Frontal cortex (tissue), 4 donors: ENCODE measurements at places on chromosomes 12 and 14. TPM values are rescaled to one million over a fixed set of nuclear protein-coding genes. Genes with fewer than 3 reads are reported as not detected.

DNA sequence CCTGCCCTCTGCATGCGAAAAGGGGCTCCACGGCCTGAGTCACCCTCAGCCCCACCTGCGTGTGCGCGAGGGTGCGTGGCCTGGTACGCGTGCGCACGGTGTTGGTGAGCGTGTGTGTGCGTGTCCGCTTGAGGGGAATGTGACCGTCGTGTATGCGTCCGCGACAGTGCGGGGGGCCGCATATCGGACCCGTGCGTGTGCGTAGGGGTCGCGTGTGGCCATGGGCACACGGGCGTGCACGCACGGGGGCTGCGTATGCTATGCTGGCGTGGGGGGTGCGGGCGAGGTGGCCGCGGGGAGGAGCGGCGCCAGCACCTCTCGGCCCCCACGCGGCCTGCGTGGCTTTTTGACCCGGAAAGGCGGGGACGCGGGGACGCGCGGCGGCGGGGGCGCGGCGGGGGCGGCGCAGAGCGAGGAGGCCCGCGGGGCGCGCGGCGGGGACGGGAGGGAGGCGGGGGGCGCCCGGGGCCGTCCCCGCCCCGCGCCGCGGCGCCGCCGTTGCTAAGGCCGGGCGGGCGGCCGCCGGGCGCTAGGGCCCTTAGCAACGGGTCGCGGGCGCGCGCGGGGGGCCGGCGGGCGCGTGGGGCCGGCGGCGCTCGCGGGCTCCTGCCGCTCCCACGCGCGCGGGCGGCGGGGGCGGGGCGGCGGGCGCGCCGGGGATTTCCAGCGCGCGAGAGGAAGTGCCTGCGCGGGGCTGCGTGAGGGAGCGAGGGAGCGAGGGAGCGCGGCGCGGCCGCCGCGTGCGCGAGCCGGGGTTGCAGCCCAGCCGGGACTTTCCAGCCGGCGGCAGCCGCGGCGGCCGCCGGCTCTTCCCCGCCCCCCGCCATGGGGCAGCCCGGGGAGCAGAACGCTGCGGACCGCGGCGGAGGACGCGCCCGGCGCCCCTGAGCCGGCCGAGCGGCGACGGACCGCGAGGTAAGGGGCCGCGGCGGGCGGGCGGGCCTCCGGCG, at the start of gene TRAF3:
TSS of gene TRAF3 (plus strand) at position 689 of the 950 bp plus-strand sequence. CDS start 92,753 bp downstream, outside the sequence.
- peak; percentile 93 for DNase-seq

GRCh38 chr14:54681811-54682261, 114.9 kb downstream of the SAMD4A start:
- no peak for DNase-seq

DNA sequence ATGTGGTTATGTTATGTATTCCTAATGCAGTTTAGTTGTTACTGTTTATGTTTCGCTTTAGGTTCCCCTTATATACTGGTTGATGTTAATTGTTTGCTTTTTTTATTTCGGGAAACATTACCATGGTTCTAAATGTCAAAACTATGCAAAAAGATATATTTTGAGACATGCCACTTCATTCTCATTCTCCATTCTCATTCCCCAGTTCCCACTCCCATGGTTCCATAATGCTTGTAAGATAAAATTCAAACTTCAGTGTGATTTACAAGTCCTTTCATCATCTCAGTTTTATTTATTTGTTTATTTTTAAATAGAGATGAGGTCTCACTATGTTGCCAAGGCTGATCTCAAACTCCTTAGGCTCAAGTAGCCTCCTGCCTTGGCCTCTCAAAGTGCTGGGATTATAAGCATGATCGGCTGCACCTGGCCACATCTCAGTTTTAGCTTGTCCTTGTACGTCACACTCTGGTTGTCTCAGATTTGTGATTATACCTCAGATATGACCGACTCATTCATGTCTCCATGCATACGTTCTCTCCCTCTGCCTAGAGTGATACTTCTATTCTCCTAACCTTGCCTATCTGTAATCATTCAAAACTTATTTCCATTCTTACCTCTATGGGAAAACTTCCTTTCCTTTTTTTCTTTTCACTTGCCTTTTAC, 407.8 kb upstream of the RGS6 start:
- no peak for DNase-seq

DNA sequence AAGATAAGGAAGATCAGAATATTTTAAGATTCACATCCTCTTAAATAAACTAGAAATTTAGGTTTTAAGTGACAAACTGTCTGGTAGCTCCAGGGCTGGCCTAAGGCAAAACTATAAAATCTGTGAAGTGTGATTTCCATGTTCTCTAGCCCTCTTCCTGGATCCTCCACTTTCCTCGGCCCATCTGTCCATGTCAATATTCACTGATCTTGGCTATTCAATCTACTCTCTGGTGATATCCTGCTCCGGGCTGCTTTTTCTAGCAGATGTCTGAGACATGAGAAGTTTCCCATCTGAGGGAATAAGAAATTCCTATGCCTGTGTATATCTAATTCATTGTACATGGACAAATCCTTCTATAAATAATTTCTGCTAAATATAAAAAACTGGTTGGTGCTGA, 500.4 kb downstream of the GALC start:
- no peak for DNase-seq

DNA sequence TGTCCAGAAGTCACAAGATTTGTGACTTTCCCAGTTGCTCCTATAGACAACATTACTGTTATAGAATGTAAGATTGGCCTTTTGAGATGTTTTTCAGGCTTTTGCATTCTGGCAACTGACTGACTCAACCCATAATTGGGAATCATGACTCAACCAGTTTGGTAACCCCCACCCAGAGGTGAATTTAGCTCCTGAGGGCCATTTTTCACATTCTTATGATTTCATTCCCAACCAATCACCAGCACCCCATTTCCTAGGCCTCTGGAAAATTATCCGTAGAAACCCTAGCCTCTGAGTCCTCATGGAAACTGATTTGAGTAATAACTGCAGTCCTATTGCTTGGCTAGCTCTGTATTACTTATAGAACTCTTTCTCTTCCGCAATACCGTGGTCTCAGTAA, 626.0 kb upstream of the SEL1L start:
- no peak for DNase-seq

DNA sequence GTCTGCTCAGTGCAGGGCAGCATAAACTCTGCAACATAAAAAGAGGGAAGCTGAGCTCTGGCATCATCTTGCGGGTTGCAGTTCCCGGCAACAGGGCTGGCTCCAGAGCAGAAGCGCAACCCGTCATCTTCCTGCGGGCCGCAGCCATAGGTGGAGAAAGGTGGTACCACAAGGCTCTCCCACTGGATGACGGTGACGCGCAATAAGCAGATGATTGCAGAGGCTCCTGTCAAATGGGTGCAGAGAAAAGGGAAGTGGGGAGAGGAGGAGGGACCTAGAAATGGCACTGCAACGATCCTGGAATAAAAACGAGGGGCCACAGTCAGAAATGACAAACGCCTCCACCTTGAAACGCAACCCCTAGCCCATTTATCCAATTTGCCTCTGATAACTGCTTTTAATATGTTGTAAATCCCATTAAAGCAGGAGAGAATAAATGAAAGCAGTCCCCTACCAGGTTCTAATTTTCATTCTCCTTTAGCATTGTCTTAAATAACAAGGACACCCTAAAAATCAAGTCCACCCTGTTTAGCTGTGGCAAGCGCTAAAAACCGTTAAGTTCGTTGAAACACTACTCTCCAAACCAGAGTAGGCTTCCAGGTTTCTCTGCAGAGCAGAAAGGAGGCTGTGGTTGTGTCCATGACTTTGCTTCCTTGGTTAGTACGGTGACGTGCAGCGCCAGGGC, 30.9 kb upstream of the TUBA1C start:
- DNase-seq = no peak

DNA sequence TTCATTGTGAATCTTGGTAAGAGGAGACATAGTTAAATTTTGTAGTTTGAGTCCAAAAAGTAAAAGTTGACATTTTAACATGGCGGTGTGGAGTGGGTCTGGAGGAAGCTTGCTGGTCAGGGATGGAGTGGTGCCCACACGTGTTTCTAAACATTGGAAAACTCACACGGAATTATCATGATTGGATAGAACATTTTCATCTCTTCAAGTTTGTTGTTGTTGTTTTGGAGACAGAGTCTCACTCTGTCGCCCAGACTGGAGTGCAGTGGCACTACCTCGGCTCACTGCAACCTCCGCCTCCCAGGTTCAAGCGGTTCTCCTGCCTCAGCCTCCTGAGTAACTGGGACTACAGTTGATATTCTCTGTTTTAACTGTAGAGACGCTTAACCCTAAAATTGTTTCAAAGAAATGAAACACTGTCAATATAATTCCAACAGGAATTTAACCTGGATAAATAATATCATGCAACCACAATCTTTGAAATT, 502 bp upstream of the MBIP start:
- DNase-seq = no peak

DNA sequence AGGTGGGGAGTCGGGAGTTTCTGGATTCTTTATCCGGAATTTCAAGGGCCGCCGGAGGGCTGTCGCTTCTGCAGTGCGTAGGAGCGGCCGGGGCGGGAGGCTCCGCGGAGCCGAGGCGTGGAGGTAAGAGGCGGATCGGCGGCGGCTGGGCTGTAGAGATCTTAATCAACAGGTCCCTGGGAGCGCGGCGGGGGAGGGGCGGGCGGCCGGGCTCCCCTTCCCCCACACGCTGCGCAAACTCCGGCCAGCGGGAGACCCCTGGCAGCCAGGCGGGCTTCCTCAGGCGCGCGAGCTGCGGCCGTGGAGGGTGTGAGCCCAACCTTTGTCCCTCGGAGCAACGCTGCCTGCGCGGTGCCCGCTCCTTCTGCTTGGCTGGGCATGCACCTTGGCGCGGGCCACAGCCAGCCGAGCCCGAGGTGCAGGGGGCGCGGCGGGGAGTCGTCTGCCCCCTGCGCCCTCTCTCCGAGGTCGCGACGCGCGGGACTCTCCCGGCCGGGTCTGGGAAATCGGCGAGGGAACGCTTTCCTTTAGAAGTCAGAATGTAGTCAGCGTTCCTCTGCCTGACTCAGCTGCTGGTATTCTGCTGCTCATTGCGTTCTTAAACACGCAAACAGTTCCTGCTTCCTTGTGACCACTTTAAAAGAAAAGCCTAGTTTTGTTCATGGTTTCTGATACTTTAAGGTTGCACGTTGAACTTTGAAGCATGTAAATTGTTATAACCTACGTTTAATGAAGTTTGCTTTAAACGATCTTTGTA, at the start of gene PALS1:
TSS of gene PALS1 (plus strand) at position 25 of the 757 bp plus-strand sequence. CDS start 37,736 bp downstream, outside the sequence.
- DNase-seq = no peak

- DNase-seq = peak; percentile 86
Measured at GRCh38 chr12:6914246-6914946, at the start of gene ENO2. Gene ENO2, plus strand, starts transcription at chr12:6914580. Its CDS starts 1,253 bp downstream, at chr12:6915833.

GRCh38 chr12:20555015-20555414, 140.1 kb upstream of the SLCO1C1 start:
- DNase-seq = no peak

- DNase-seq = no peak
Measured at GRCh38 chr12:125075-125474, 58.5 kb downstream of the IQSEC3 start.

GRCh38 chr12:101459642-101460346, 15.3 kb upstream of the SPIC start:
- DNase-seq = no peak

DNA sequence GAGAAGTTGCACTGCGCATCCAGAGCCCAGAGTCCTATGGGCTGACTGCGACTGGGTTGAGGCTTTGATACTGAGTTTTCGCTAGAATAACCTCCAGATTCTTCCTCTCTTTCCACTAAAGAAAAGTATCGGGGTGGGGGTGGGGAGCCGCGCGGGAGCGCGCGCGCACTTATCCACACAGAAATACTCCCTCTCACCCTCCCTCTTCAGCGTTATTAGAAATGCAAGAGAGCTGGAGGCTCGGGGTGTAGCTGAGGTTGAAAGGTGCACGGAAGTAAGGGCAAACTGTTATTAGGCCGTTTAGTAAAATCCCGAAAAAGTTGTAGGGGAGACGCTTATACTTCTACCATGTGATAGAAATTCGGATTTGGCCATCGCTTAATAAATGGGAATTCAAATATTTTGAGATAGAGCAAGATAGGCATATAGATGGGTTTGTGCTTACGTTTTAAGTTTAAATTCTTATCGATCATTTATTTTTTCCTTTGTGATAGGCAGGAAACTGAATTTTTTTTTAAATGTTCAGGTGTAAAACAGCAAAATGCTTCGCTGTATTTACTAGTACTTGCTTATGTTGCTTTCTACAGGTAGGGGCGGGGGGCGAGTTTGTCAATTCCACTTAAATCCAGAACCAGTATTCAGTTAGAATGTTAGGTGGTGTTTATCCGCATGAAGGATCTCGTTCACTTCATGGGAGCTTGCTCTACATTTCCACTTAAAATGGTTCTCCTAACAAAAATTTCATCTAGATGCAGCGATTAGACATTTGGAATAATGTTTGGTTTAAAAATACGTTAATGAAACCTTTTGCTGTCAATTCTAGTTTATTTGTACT, 1.1 kb downstream of the ARHGAP5 start:
- peak; percentile 16 for DNase-seq

DNA sequence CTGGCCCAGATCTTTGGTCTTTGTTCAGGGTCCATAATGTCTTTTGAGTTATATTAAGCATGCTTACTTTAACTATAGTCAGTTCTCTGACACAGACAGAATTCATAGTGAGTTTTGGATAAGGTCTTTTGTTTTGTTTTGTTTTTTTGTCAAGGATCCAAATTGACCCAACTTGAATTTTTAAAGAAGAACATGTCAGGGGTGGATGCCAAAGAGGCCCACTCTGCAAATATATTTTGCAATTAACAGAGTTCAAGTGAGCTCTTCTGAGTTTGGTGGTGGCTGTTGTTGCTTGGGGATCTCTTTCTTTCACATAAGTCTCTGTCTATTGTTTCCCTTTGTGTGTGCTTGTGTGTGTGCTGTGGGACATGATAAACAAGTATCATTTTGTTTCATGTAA, 34.4 kb upstream of the PMCH start:
- no peak for DNase-seq

DNA sequence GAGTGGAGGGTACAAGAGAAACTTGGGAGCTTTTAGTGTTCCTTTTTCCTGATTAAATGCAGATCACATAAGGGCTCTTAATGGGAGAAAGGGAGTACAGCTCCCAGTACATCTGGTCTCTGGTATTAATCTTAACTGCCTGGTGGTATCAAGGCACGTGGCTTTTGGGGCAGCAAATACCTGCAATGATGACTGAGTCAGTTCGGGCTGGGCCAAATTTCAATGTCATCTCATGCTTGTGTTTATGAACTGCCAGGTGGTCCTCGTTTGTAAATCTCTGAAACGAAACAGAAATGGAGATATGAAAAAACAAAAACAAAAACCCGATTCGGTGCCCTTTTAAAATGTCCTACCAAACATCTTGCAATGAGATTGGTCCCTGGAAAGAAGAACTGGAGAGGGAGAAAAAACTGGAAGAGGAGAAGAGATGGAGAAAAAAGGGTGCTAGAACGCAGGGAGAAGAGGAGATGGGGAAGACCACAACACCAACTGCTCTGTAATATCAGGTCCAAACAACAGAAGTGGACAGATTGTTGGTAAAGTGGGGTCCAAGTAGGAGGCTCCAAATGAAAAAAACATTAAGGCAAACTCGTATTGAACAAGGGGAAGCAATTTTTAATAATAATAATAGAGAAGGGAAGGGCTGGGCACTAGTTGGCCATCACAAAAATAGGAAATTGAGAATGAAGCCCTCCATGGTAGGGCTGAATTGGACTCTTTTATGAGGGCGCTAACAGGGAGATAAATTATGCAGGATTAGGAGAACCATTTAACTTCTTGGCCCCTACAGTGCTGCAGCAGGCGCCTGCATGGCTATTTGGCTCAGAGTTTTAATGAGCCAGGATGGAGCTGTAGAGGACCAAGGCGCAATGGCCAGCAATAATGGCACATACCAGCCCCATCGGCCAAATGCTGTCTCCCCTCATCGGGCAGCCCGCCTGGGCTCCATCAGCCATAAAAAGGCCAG, 45.4 kb upstream of the NPFF start:
- DNase-seq = no peak

The IL26 gene
- not detected for total RNA-seq

The MAP1LC3B2 gene
- 0.82 TPM for total RNA-seq

The POTEG gene
- total RNA-seq = not detected

The KCNA5 gene
- 11.4 TPM for total RNA-seq

The RIN3 gene
- under 0.01 TPM for total RNA-seq

The DYNC1H1 gene
- 565 TPM for total RNA-seq

The ABCD2 gene
- 18.3 TPM for total RNA-seq
